ENCODE measurements at places on chromosomes 2 and 18. TPM values are rescaled to one million over a fixed set of nuclear protein-coding genes. Genes with fewer than 3 reads are reported as not detected.

CYRIA gene
- 2.2 TPM for total RNA-seq

DNA sequence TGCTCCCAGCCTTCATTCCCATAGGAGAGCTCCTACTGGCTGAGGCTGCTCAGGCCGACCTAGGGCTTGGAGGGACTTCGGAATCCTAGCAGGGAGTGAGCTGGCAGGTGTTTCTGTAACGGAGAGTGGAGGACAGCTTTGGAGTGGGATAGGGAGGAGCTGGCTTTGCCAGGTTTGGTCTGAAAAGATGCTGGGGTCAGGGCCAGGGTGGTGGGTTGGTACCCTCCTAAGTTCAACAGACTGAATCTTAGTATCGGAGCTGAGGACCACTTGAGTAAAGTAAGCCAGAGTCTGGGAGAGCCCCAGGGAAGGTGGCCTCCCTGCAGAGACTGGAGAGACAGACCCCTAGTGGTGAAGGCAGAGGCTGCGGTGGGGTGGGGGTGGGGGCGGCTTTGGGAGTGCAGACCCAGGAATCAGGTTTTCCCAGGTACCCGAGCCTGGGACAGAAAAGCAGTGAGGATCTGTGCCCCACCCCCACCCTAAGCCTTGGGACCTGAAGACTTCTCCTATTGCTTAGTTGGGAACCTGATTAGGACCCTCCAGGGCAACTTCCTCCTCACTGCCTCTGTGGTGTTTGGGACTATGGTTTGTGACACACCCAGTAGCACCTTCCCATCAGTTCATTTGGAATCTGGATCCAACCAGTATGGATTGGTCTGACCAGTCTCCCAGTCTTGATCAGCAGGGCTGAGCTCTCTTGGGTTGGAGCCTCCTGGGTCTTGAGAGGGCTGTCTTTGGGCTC is 3.0 kb downstream of the CNNM4 start:
- H3K4me3 ChIP-seq, result peak overlapping the region; percentile 77
- H3K4me1 ChIP-seq, result peaks cover 31% of the 10 kb centered on the region
- H3K27me3 ChIP-seq, result no peaks in the 10 kb centered on the region
- peak overlapping the region; percentile 64 for H3K27ac ChIP-seq
- no peaks in the 10 kb centered on the region for H3K36me3 ChIP-seq
- DNase-seq, result no peak

GRCh38 chr2:46490521-46491141 is 11.3 kb downstream of the TMEM247 start:
- H3K4me1 ChIP-seq, result peaks cover 3% of the 10 kb centered on the region
- H3K27me3 ChIP-seq, result no peaks in the 10 kb centered on the region
- no peak overlapping the region for H3K4me3 ChIP-seq
- H3K36me3 ChIP-seq, result no peaks in the 10 kb centered on the region
- no peak overlapping the region for H3K27ac ChIP-seq

DNA sequence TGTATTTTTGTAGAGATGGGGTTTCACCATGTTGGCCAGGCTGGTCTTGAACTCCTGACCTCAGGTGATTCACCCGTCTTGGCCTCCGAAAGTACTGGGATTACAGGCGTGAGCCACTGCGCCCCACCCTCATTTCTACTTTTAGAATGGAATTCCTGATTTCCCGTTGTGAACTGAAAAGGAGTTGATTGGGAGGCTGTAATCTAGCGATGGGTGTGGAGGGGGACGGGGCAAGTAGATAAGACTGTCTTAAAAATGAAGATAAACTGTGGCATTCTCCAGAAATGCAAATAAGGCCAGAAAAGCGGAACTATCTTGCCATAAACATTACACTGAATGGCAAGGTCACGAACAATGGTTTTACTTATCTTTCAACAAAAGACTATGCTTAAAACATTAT is 135.4 kb downstream of the TRIB2 start:
- H3K27me3 ChIP-seq, result no peaks in the 10 kb centered on the region
- no peaks in the 10 kb centered on the region for H3K36me3 ChIP-seq
- no peak overlapping the region for H3K27ac ChIP-seq
- no peaks in the 10 kb centered on the region for H3K4me1 ChIP-seq

DNA sequence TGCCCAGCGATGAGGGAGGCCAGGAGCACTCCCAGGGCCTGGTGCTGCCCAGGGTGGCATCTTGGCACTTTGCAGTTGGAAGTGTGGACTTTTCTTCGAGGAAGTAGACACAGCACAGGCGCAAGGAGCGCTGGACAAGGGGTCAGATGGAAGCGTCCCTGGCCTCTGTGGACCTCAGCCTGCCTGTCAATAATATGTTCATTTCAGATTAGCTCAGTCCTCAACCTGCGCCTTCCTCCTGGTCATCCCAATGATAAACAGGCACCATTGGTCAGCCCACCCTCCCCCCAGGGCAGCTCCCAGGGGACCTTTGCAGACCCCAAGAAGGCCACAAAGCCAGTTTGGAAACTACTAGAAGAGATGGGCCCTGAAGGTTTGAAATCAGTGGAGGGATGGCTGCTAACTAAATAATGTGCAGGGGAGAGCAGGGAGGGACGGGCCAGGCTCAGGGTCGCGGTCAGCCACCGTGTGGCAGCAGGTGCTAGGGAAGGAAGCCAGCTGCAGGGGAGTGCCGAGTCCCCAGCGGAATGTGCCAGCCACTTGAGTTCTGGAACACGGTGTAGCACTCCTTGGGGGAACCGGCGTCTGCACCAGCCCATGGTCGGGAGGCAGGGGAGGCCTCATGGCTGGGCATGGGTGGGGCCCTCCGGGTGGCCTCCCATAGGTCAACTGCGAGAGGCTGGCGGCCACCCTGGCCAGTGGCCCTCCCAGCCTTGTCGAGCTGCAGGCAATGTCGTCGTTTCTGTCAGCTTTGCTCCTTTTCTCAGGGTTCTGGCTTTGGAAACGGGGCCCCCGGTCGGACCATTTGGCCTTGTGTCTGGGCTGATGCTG is 59.9 kb downstream of the ADI1 start:
- H3K27ac ChIP-seq, result no peak overlapping the region
- H3K27me3 ChIP-seq, result no peaks in the 10 kb centered on the region

CNTNAP5 gene
- 0.05 TPM for total RNA-seq

- no peak for DNase-seq
- no peaks in the 10 kb centered on the region for H3K27me3 ChIP-seq
- no peaks in the 10 kb centered on the region for H3K4me1 ChIP-seq
Measured at GRCh38 chr2:69958480-69958879, 3.0 kb downstream of the ASPRV1 start.

UGT1A6 gene
- total RNA-seq, result not detected

ASTL gene
- total RNA-seq, result not detected

IL18RAP gene
- 0.28 TPM for total RNA-seq

GRCh38 chr2:204892506-204893255 is 347.4 kb downstream of the PARD3B start:
- H3K4me3 ChIP-seq, result no peak overlapping the region
- no peak overlapping the region for H3K27ac ChIP-seq
- H3K4me1 ChIP-seq, result no peaks in the 10 kb centered on the region
- H3K36me3 ChIP-seq, result no peaks in the 10 kb centered on the region
- DNase-seq, result no peak
- H3K27me3 ChIP-seq, result no peaks in the 10 kb centered on the region

MROH2A gene
- not detected for total RNA-seq

GRCh38 chr2:1488181-1488671 is 75.0 kb downstream of the TPO start:
- no peaks in the 10 kb centered on the region for H3K4me1 ChIP-seq
- no peak for DNase-seq
- no peaks in the 10 kb centered on the region for H3K27me3 ChIP-seq
- H3K36me3 ChIP-seq, result no peaks in the 10 kb centered on the region
- H3K27ac ChIP-seq, result no peak overlapping the region
- H3K4me3 ChIP-seq, result no peak overlapping the region

CDH20 gene
- total RNA-seq, result not detected

HOXD12 gene
- total RNA-seq, result not detected

GRCh38 chr2:118841450-118841827 is 6.0 kb downstream of the EN1 start:
- no peak overlapping the region for H3K27ac ChIP-seq
- no peak overlapping the region for H3K4me3 ChIP-seq
- H3K4me1 ChIP-seq, result peaks cover 1% of the 10 kb centered on the region
- no peaks in the 10 kb centered on the region for H3K36me3 ChIP-seq

PRKAG3 gene
- not detected for total RNA-seq

DNA sequence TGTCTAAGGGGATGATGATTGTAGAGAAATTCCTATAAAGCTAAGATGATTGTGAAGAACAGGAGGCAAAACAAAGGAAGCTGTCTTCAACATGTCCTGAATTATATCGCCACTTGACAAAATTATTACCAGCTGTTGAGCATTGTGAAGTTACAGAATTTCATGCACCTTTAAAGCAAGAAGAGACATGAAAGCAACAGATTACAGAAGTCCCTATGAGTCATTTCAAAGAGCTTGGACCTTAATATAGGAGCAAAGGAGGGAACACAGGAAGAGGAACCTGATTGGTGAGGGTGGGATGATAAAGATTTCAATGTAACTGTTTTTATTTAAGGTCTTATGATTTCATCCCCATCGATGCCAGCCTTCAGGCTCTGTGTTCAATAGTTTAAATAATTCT is 526.9 kb upstream of the HNMT start:
- no peaks in the 10 kb centered on the region for H3K36me3 ChIP-seq
- H3K27me3 ChIP-seq, result no peaks in the 10 kb centered on the region
- no peaks in the 10 kb centered on the region for H3K4me1 ChIP-seq

- no peak for DNase-seq
- no peaks in the 10 kb centered on the region for H3K4me1 ChIP-seq
- no peaks in the 10 kb centered on the region for H3K27me3 ChIP-seq
- H3K36me3 ChIP-seq, result no peaks in the 10 kb centered on the region
- H3K4me3 ChIP-seq, result no peak overlapping the region
Measured at GRCh38 chr18:10661317-10661716, 135.5 kb downstream of the NAPG start.

LONRF2 gene
- total RNA-seq, result 6.9 TPM

- no peak overlapping the region for H3K27ac ChIP-seq
- no peaks in the 10 kb centered on the region for H3K27me3 ChIP-seq
- no peak overlapping the region for H3K4me3 ChIP-seq
- no peaks in the 10 kb centered on the region for H3K4me1 ChIP-seq
- DNase-seq, result no peak
Measured at GRCh38 chr2:205771031-205771430, 88.7 kb downstream of the NRP2 start.

OR6B2 gene
- total RNA-seq, result not detected

DNA sequence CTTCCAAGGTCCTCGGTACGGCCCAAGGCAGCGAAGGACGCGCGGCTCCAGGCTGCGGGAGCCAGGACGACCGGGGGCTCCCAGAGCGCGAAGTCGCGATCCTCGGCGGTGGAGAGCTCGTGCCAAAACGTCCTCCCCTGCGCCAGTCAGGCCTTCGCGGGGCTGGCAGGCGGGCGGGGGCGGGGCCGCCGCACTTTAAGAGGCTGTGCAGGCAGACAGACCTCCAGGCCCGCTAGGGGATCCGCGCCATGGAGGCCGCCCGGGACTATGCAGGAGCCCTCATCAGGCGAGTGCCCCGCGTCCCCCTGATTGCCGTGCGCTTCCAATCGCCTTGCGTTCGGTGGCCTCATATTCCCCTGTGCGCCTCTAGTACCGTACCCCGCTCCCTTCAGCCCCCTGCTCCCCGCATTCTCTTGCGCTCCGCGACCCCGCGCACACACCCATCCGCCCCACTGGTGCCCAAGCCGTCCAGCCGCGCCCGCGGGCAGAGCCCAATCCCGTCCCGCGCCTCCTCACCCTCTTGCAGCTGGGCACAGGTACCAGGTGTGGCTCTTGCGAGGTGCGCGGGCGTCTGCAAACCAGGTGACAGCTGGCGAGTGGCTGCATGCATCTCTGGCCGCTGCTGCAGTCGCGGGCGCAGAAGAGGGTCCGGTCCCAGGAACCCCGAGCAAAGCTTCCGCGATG is at the start of gene CIDEA:
Gene CIDEA, plus strand, starts transcription at position 226 of the 684 bp plus-strand sequence. Its CDS starts 23 bp downstream, at position 249.
- no peaks in the 10 kb centered on the region for H3K4me1 ChIP-seq
- no peak for DNase-seq
- H3K27me3 ChIP-seq, result peaks cover 4% of the 10 kb centered on the region
- no peaks in the 10 kb centered on the region for H3K36me3 ChIP-seq
- no peak within 1 kb of the TSS for H3K4me3 ChIP-seq

DNA sequence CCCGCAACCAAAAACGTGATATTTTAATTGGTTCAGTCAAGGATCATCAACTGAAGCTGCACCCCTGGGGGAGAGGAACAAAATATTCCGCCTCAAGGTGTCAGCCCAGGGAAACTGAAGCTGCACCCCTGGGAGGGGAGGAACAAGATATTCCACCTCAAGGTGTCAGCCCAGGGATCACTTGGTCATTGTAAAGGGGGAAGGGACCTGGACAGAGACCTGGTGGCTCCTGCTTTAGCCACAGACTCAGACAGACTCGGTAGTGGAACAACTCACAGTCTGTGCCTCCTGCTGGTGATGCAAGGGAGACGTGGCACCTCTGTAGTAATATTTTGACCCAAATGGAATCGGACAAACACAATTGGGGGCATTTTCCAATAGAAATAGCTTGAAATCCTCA is 75.1 kb downstream of the GBX2 start:
- no peak overlapping the region for H3K27ac ChIP-seq
- no peaks in the 10 kb centered on the region for H3K27me3 ChIP-seq
- H3K4me3 ChIP-seq, result no peak overlapping the region
- DNase-seq, result no peak
- no peaks in the 10 kb centered on the region for H3K4me1 ChIP-seq

DNA sequence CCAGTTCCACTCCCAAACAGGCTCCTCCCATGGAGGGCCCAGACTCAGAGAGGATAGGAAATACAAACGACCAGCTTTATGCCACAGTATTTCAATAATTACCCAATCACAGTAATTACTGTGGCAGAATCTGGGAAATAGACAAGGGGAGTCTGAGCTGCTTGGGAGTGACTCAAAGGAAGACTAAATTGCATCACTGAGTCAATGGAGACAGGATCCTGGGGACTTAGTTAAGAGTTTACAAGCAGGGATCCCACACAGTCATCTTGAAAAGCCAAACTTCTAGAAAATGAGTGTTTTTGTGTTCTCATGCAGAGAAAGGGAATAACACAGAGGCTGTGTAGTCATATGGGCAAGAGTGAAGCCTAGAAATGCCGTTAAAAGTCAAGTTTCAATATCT is 1142.1 kb downstream of the CNTNAP5 start:
- no peak overlapping the region for H3K4me3 ChIP-seq
- H3K36me3 ChIP-seq, result no peaks in the 10 kb centered on the region
- no peaks in the 10 kb centered on the region for H3K4me1 ChIP-seq
- no peaks in the 10 kb centered on the region for H3K27me3 ChIP-seq
- no peak for DNase-seq

DNA sequence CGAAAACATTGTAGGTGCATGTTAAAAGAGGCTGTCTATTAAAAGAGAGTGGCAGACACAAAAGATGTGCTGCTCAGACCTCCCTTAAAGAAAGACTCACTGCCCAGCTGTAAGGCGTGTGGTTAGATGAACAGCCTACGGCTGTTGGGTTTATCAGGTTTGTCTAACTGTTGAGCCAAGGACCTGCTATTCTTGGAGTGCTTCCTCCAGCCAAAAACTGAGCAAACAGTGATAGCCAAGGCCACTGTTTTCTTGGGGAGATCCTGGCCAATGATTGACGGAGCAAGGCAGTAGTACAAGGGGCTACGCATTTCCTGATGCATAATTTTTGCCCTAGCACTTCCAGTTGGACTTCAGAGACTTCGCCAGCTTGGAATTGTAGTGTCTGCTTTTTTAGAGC is 1.4 kb upstream of the RAB3GAP1 start:
- no peaks in the 10 kb centered on the region for H3K36me3 ChIP-seq
- no peaks in the 10 kb centered on the region for H3K4me1 ChIP-seq
- no peaks in the 10 kb centered on the region for H3K27me3 ChIP-seq

STAT4 gene
- 1.0 TPM for total RNA-seq

Measured in pancreas (tissue), 10 donors.